Fibroblast of lung (primary cell): ENCODE measurements at places on chromosomes 7 and 10. TPM values are rescaled to one million over a fixed set of nuclear protein-coding genes. Genes with fewer than 3 reads are reported as not detected.
A peak's percentile ranks its signal among the peaks of the same experiment; 100 is the strongest.

DNA sequence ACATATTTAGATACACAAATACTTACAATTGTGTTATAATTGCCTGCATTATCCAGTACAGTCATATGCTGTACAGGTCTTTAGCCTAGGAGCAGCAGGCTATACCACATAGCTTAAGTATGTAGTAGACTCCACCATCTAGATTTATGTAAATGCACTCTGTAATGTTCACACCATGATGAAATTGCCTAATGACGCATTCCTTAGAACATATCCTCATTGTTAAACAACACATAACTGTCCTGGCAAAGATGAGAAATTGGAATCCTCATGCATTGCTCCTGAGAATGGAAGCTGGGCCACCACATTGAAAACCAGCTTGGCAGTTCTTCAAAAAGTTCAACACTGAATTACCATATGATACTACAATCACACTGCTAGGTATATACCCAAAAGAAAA lies 1002.8 kb upstream of the CELF2 start:
- H3K36me3 ChIP-seq, result no peaks in the 10 kb centered on the region
- H3K4me1 ChIP-seq, result no peaks in the 10 kb centered on the region
- no peaks in the 10 kb centered on the region for H3K27me3 ChIP-seq
- H3K27ac ChIP-seq, result no peak overlapping the region

DNA sequence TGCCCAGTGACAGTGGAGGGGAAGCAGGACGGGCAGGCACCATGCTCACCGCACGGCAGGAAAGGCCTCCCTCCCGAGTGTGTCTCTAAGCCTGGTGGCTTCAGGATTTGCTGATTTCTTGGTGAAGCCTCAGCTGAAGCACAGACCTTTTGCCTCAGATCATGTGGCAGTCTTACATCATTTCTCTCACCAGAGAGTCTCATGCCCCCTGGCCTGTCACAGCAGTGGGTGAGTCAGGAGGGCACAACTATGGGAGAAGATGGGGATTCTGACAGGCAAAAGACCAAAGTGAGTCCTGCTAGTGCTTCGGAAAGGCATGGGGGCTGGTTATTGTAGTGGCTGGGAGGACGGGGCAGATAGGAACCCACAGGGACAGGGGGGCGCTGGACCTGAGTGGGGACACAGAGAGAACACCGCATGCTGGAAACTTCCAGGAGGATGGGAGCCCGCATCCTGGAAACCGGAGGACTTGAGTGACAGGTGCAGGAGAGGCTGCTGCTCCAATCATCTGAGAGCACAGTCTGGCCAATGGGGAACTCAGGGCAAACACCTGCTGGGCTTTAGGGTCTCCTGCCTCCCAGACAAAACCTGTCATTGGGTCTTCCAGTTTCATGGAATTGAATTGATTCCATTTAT lies 166.8 kb downstream of the ADARB2 start:
- H3K27me3 ChIP-seq, result no peaks in the 10 kb centered on the region
- no peaks in the 10 kb centered on the region for H3K36me3 ChIP-seq
- no peak overlapping the region for H3K27ac ChIP-seq
- H3K4me1 ChIP-seq, result no peaks in the 10 kb centered on the region

- H3K27ac ChIP-seq, result peak overlapping the region; percentile 79
- no peak for DNase-seq
- peaks cover 4% of the 10 kb centered on the region for H3K36me3 ChIP-seq
- peaks cover 34% of the 10 kb centered on the region for H3K4me1 ChIP-seq
Observed at GRCh38 chr7:47580811-47581331, 1.0 kb downstream of the TNS3 start.

- H3K4me3 ChIP-seq, result no peak overlapping the region
- DNase-seq, result no peak
- H3K27me3 ChIP-seq, result no peaks in the 10 kb centered on the region
- no peaks in the 10 kb centered on the region for H3K36me3 ChIP-seq
- no peaks in the 10 kb centered on the region for H3K4me1 ChIP-seq
Observed at GRCh38 chr7:97868314-97868713, 3.9 kb downstream of the ASNS start.

- peak overlapping the region; percentile 8 for H3K4me3 ChIP-seq
- no peaks in the 10 kb centered on the region for H3K27me3 ChIP-seq
- H3K4me1 ChIP-seq, result no peaks in the 10 kb centered on the region
- DNase-seq, result no peak
- H3K27ac ChIP-seq, result no peak overlapping the region
Observed at GRCh38 chr7:50068850-50069551, 24.0 kb downstream of the ZPBP start.

DNA sequence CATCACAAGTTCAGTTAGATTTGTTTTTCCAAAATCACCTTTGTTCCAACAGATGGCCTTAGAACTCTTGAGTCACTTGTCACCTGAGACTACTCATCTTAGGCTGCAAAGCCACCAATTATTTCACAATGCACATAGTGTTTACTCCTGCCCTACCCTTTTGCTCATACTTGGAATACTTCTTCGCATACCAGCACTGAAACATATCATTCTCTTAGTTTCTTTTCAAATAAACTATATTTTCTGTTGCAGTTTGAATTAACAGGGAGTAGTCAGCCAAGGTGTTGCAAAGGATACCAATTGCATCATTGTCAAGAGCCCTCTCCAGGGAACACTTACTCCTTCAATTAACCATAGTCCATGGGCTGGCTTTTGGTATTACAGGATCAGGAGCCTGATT lies 71.0 kb downstream of the CASD1 start:
- H3K36me3 ChIP-seq, result no peaks in the 10 kb centered on the region
- H3K4me1 ChIP-seq, result no peaks in the 10 kb centered on the region
- H3K27me3 ChIP-seq, result no peaks in the 10 kb centered on the region
- no peak overlapping the region for H3K4me3 ChIP-seq

DNA sequence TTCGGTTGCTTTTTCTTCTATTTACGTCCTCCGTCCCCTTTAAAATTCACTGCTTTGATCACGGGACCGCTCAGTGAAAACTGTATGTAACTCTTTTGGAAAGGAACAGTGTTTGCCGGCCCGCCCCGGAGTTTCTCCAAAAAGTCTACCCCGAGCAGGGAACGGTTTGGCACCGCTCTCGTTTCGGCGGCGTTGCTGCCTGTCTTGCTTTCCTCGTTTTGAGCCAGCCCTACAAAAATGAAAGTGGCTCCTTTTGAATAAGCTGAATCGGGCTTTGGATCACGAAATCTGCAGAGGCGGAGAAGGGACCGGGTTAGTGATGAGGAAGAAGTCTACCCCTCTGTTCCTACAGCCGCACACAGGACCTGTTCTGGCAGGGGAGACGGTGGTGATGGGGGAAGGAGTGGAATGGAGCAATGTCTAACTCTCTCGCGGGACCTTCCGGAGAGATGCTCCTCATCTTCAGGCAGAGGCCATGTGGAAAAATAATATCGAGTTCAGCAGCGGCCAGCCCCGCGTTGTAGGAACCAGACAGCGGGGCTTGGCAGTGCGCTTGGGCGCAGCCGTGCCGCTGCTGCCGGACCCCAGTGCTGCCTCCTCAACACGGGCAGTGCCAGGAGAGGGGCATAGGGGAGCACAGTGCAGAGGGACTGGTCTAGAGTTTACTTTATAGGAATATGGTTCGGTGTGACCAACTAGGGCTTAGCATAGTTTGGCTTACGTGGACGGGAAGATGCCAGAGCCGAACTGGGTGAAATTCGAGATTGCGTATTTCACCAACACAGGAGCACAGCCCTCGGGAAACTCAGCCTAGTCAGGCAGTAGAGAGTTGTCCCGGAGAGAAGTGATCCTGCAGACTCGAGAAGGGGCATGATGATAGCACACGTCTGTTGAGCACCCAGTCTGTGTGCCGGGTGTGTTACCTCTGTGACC lies 1.4 kb downstream of the HTRA1 start:
- H3K36me3 ChIP-seq, result no peaks in the 10 kb centered on the region
- DNase-seq, result peak; percentile 53
- H3K4me1 ChIP-seq, result peaks cover 8% of the 10 kb centered on the region
- H3K27ac ChIP-seq, result peak overlapping the region; percentile 56
- peak overlapping the region; percentile 81 for H3K4me3 ChIP-seq

DNA sequence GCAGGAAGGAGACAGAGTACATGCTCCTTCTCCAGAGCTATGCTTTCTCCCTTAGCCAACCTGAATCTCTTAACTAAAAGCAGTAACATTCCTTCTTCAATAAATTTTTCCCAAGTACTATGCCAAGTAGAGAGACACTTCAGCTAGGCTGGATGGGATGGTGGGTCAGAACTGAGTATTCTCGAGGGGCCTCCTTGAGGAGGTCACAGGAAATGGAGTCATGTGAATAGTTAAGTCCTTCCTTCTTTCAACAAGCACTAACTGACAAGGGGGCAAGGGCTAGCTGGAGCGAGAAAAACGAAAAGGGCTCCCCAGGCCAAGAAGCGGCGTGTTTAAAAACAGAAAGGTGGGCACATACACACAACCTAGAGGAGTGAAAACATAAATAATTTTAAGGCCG lies 5.5 kb downstream of the RSU1 start:
- peaks cover 5% of the 10 kb centered on the region for H3K4me1 ChIP-seq
- H3K27me3 ChIP-seq, result no peaks in the 10 kb centered on the region
- peaks cover 3% of the 10 kb centered on the region for H3K36me3 ChIP-seq
- H3K27ac ChIP-seq, result no peak overlapping the region
- DNase-seq, result no peak
- H3K4me3 ChIP-seq, result no peak overlapping the region

GRCh38 chr10:30847199-30847598 lies 184.5 kb downstream of the ZNF438 start:
- no peaks in the 10 kb centered on the region for H3K4me1 ChIP-seq
- no peaks in the 10 kb centered on the region for H3K36me3 ChIP-seq
- H3K4me3 ChIP-seq, result no peak overlapping the region
- H3K27ac ChIP-seq, result no peak overlapping the region
- no peaks in the 10 kb centered on the region for H3K27me3 ChIP-seq

- no peaks in the 10 kb centered on the region for H3K36me3 ChIP-seq
- no peak overlapping the region for H3K4me3 ChIP-seq
- peaks cover 3% of the 10 kb centered on the region for H3K4me1 ChIP-seq
- H3K27ac ChIP-seq, result no peak overlapping the region
- DNase-seq, result peak; percentile 86
Observed at GRCh38 chr10:69217119-69217754, 2.9 kb upstream of the HKDC1 start.

DNA sequence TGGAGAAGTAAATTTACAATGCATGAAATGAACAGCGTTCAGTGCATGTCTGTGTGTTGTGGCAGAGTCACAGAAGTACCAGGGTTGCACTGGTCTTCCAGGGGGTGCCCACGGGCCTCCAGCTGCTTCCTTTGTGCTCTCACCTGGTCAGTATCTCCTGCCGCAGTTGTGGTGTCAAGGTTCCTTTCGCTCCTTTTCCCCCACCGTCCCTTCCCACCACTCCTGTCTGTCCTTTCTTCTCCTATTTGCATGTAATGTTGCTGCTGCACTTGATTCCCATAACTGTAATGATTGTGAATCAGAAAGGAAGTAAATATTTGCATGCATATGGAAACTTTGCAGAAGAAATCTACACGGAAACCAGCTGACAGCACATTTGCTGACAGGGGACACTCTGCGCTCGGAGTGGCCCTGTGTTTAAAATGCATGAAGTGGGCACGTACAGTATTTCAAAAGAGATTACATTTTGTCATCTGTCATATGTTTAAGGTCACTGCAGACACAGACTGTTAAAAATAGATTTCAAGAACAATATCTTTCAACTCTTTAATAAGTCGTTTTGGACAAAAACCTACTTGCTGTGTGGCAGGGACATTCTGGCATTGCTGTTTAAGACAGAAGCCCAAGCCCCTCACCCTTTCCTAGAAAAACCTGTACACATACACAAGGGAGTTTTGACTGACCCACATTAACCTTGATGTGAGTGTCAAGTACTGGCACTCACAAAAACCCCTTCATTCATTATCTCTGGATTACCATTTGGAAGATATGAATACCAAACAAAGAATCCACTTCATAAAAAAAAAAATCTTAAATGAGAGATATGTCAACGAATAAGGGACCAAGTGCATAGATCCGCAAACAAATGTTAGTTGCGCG lies 336.7 kb upstream of the KLF6 start:
- H3K4me1 ChIP-seq, result no peaks in the 10 kb centered on the region
- no peak overlapping the region for H3K4me3 ChIP-seq
- no peak overlapping the region for H3K27ac ChIP-seq
- no peaks in the 10 kb centered on the region for H3K36me3 ChIP-seq

GRCh38 chr10:132162590-132163277 lies 24.0 kb upstream of the DPYSL4 start:
- no peaks in the 10 kb centered on the region for H3K4me1 ChIP-seq
- H3K27ac ChIP-seq, result no peak overlapping the region
- no peaks in the 10 kb centered on the region for H3K27me3 ChIP-seq
- no peaks in the 10 kb centered on the region for H3K36me3 ChIP-seq
- DNase-seq, result no peak

- no peak overlapping the region for H3K4me3 ChIP-seq
- H3K36me3 ChIP-seq, result no peaks in the 10 kb centered on the region
- no peaks in the 10 kb centered on the region for H3K4me1 ChIP-seq
- H3K27me3 ChIP-seq, result no peaks in the 10 kb centered on the region
Observed at GRCh38 chr10:33016988-33017387, 59.0 kb upstream of the ITGB1 start.

GRCh38 chr7:84187087-84187805 lies 7.3 kb downstream of the SEMA3A start:
- no peaks in the 10 kb centered on the region for H3K27me3 ChIP-seq
- peak; percentile 25 for DNase-seq
- peaks cover 2% of the 10 kb centered on the region for H3K4me1 ChIP-seq
- H3K4me3 ChIP-seq, result no peak overlapping the region

- no peaks in the 10 kb centered on the region for H3K36me3 ChIP-seq
- H3K27ac ChIP-seq, result no peak overlapping the region
Observed at GRCh38 chr7:139674341-139674740, 103.5 kb downstream of the HIPK2 start.

The PLEKHS1 gene
- polyA plus RNA-seq, result not detected in 2 replicates

The PALD1 gene
- 0.09 and 0.41 TPM in 2 replicates for polyA plus RNA-seq

The C10orf53 gene
- polyA plus RNA-seq, result not detected in 2 replicates

The SPDYE2B gene
- polyA plus RNA-seq, result not detected in 2 replicates

The OR2A1 gene
- 0.07 TPM in 1 of 2 replicates, not detected in the other for polyA plus RNA-seq

The MGAM2 gene
- polyA plus RNA-seq, result not detected in 2 replicates
